D721Med (cell line): ENCODE measurements at places on chromosomes 1 and 21.

- DNase-seq: no peak
These were observed 24.7 kb downstream of the KNCN start for GRCh38 chr1:46526691-46527291.

DNA sequence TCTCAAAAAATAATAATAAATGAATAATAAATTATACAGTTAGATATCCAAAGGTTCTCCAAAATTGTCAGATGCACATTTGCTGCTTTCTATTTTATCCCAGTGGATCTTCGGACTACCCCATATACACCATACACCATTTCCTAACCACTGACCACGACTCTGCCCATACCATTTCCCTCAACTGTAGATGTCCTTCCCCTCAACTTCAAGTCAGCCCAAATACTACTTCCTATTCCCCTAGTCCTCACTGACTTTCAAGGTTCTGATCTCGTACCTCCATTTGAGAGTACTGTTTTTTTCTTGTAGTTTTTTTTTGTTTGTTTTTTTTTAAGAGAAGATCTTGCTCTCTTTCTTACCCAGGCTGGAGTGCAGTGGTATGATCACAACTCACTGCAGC lies 19.6 kb downstream of the EIF4G3 start:
- no peak for DNase-seq

DNA sequence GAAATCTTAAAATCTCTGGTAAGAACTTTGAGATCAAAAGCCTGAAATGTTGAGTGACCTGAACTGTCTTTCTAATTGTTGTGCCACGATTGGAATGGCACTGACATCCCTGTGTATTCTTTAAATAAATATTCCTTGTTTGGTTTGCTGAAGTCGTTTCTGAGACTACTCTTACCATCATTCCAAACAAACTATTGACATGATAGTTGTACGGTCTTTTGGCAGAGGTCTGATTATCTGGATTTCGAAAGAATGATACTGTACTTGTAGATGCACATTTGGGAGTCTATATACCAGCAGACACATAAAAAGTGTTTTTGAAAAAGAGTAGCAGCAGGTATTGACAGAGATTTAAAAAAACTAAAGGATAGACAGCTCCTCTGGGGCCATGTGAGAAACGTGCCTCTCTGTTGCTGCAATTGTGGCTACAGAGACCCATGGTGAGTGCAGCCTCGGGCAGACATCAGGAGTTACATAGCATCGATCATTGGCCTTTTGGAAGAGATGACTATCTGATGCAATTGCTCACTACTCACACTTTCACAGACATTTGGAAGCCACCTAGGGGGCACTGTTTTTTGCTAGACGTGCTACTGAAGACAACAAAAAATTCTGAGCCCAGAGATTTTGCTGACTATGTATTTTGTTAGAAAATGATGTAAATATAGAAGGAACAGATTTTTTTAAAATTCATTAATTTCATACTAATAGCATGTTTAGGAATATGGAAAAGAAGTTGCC lies 464.5 kb downstream of the KCNT2 start:
- no peak for DNase-seq

- no peak for DNase-seq
These were observed 66.0 kb downstream of the PGBD5 start for GRCh38 chr1:230359992-230360668.

- DNase-seq: no peak
These were observed 6.8 kb downstream of the ATG4C start for GRCh38 chr1:62790716-62791115.

DNA sequence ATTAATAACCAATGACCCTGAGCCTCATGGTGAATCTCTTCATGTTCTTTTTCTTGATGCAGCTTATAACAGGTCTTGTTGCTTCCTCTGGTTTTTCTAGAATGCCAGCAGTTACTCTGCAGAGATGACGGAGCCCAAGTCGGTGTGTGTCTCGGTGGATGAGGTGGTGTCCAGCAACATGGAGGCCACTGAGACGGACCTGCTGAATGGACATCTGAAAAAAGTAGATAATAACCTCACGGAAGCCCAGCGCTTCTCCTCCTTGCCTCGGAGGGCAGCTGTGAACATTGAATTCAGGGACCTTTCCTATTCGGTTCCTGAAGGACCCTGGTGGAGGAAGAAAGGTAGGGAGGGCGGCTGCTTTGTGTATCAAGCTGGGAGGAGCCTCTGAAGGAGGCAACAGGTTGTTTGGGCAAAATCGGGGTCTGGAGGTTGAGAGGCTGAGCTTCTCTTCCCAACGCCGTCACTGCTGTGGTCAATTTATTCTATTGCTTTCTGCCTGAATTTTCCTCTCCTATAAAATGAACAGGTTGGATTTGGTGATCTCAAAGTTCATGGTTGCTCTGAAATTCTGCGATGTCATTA lies 6.7 kb downstream of the ABCG1 start:
- DNase-seq: no peak

- DNase-seq: no peak
These were observed 186.6 kb downstream of the GRIK1 start for GRCh38 chr21:29753216-29753615.
